ENCODE measurements at places on chromosomes 1 and 21.

GRCh38 chr21:36613059-36613458 is 85.9 kb upstream of the SIM2 start:
- DNase-seq, result no peak

- no peak for DNase-seq
Observed at GRCh38 chr1:185480545-185480944, 163.5 kb upstream of the IVNS1ABP start.

DNA sequence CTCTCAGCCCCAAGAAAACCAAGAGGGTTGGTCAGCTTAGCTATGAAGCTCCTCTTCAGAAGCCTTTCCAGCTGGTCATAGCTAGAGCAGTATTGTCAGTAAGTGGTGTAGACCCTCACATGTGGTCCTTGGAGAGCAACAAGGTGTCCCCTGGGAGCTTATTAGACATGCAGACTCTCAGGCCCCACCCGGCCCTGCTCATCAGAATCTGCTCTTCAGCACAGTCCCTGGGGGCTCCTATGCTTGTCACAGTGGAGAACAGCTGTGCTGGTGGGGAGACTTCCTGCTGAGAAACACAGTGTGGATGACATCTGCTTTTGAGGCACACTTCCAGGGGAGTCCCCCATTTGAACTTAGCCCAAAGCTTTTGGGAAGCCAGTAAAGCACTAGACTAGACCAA is 21.9 kb upstream of the NEK2 start:
- DNase-seq, result no peak

DNA sequence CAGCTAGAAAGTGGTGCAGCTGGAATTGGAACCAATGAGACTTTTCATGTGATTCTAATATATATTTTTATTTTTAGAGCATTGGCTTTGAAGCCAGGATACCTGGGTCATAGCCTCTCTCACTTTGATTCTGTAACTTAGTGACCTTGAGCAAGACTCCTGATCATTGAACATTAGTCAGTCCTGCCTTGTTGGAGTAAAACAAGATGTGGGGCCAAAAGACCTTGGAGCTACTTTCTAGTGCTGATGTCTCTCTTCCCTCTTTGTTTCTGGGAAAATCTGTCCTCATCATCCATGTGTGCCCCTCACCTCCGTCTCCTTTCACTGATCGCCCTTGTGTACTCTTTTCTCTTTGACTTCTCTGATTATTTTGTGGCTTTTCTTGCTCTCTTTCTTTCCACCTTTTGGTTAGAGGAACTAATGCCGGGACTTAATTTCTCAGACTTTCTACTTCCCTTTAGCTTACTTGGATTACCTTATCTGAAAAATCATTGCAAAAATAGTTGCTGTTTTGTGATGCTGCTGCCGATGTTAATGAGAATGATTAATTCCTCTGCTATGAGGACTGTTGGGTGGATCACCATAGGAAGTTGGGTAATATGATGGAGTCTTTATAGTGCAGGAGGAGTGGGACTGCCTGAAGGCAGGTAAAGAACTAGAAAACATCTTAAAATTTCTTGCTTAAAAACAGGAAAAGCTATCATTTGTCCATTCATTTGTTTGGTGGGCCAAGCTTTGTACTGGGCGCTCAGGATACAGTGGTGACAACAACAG is 72.0 kb downstream of the NOS1AP start:
- no peak for DNase-seq

DNA sequence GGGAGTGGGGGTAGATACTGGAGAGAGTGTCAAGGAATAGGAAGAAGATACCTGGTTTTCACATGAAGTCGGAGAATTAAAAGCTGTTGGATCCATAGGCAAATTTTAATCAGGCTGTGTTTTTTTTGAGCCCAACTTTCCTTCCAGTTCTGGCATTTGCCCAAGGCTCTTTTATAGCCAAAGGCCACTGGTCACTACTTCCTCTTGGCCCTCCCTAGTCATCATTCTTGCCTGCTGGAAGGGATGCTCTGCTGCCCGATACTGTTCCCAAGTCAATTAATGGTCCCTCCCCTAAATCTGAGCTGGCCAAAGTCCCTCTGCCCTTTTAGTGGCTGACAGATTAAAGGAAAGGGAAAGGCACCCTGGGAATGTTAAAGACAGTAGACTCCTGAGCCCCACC is 102.8 kb upstream of the ZNF648 start:
- DNase-seq, result no peak

- DNase-seq, result no peak
Observed at GRCh38 chr1:43873851-43874250, 59.8 kb upstream of the ARTN start.

DNA sequence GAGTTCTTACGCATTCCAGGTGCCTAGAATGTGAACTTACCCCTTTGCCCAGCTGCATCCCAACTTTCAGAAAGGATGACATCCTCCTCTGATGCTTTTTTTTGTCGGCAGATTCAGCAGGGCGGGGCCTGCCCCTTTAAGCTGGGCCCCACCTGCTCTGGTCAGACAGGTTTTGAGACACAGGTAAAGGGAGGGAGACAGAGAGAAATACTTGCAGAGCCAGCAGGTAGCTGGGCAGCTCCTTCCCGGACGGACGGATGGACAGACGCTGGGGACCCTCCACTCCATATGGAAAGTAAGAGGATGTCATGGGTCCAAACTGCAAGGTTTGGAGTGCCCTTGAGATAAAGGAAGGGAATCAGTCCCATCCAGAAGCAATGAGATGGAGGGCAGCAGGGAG is at the start of gene TMEM79:
TMEM79 (plus strand) TSS at position 214 of the 400 bp plus-strand sequence. CDS start 902 bp downstream, outside the sequence.
- no peak for DNase-seq

DNA sequence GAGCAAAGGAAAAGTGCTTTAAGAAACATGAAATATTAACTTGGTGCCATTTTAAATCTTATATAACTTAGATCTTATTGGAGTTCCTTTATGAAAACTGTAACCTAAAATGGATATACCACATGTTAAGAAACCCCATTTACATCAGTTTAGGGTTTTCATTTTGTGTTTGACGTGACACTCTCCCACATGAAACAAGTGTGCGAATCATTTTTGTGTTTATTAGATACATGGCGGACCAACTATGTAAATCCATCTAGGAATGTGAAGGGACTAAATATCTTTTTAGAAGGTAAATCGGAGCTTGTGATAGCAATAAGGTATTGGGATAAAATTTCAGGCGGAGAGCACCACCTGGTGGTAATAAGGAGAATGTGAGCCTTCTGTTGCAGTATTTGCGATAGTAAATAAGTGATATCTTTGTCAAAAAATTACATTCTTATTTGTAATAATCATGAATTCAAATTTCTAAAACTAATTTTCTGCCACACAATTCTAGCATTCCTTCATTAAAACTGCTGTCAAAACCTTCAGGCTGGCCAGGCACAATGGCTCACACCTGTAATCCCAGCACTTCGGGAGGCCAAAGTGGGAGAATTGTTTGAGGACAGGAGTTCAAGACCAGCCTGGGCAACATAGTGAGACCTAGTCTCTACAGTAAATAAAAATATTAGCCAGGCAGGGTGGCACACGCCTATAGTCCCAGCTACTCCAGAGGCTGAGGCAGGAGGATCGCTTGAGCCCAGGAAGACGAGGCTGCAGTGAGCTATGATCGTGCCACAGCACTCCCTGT is 31.3 kb downstream of the SMAP2 start:
- no peak for DNase-seq

DNA sequence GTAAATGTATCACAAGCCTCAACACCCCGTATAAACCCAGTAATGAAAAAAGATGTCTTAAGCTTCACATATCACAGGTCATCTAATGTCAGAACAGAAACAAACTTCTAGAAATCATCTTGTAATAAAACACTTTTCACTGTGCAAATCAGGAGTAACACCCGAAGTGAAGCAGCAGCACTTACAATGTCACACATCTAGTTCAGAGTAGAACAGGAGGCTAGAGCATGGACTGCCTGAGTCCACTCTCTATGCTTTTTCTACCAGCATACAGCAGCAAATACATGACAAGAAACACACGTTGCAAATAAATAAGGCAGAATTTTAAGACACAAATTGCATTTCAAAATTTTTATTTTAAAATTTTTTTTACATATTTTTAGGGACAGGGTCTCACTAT is 57.2 kb downstream of the AKT3 start:
- DNase-seq, result no peak

- DNase-seq, result no peak
Observed at GRCh38 chr1:33578557-33579448, 106.4 kb downstream of the ZSCAN20 start.

DNA sequence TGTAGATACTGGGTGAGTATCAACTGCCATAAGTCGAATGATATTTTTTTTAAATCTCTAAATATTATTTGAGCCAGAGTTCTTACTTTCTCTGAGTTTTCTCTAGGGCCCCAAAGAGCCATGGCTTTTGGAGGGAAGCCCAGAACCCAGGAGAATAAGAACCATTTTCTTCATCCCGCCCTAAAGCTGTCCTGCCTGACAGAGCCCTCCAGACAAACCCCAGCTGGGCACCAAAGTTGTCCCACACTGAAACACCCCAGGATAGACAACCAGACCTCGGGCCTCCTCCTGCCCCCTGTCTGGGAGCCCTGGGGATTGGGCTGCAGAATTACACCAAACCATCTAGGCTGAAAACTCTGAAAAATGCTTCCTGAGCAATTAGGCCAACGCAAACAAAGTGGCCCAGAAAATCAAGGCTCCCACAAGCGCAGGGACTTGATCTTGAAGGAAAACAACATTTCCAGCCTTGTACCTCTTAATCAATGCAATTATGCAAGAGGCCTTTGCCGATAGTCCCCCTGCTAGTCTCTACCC is 113.1 kb downstream of the RRAGC start:
- DNase-seq, result no peak

- no peak for DNase-seq
Observed at GRCh38 chr1:147238053-147238902, 4.2 kb upstream of the CHD1L start.

GRCh38 chr1:184556665-184557064 is 169.8 kb downstream of the C1orf21 start:
- no peak for DNase-seq

DNA sequence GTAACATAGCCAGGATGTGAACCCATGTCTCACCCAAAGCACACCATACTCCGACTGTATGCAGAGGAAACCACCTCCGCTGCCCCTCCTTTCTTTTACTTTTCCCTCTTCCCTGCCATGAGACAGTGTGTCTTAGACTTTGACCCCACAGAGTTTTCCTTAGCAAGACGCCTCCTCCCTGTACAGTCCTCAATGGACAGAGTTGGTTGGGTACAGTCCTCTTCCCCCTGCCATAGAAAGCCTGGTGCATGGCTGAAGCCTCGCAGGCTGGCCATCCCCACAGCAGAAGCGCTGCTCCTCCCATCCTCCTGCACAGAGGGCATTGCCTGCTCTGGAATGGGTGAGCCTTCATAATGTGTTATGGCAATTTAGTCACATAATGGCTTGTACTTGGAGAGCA is 127.9 kb downstream of the PLPP3 start:
- no peak for DNase-seq

Data from cortex of kidney (tissue), 1 donor.